Thymus (tissue), 14 donors: ENCODE measurements at places on chromosomes 6 and 20. TPM values are rescaled to one million over a fixed set of nuclear protein-coding genes. Genes with fewer than 3 reads are reported as not detected.

The STX16 gene
- 97.9 TPM for polyA plus RNA-seq

DNA sequence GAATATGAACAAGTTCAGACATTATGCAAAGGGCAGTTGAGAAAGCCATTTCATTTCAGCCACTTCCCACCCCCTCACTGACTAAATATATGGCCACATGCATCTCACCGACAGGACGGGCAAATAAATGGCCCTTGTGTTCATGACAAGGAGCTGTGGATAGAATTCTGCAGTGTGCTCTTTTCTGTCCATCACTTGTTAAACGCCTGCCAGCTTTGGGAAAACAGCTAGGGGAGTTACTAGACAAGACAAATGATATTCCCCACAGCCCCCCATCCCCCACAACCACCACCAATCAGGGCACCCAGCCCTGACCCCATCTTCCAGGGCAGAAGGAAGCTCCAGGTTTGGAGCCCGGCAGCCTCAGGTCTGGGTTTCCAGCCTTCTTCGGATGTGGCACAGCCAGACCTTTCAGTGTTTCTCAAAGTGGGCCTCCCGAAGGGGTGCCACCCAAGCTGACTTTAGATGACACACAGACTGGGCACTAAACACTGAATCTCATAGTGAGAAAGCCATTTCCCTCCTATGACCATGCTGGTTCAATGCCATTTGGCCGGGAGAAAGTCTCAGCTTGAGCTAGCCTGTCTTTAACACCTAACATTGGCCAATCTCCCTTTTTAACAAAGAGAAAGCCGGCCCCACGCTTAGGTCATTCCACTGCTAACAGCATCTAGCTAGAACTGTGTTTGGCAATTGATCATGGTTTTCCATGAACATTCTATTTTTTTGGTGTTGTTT is 4.0 kb upstream of the RIPOR3 start:
- H3K27ac ChIP-seq: no peak overlapping the region
- no peak overlapping the region for H3K4me3 ChIP-seq
- no peaks in the 10 kb centered on the region for H3K4me1 ChIP-seq
- H3K27me3 ChIP-seq: peaks cover 34% of the 10 kb centered on the region
- no peak for DNase-seq

GRCh38 chr20:23122321-23122720 is 36.2 kb upstream of the CD93 start:
- no peak overlapping the region for H3K4me3 ChIP-seq
- H3K36me3 ChIP-seq: no peaks in the 10 kb centered on the region
- H3K27me3 ChIP-seq: no peaks in the 10 kb centered on the region
- peaks cover 5% of the 10 kb centered on the region for H3K4me1 ChIP-seq

DNA sequence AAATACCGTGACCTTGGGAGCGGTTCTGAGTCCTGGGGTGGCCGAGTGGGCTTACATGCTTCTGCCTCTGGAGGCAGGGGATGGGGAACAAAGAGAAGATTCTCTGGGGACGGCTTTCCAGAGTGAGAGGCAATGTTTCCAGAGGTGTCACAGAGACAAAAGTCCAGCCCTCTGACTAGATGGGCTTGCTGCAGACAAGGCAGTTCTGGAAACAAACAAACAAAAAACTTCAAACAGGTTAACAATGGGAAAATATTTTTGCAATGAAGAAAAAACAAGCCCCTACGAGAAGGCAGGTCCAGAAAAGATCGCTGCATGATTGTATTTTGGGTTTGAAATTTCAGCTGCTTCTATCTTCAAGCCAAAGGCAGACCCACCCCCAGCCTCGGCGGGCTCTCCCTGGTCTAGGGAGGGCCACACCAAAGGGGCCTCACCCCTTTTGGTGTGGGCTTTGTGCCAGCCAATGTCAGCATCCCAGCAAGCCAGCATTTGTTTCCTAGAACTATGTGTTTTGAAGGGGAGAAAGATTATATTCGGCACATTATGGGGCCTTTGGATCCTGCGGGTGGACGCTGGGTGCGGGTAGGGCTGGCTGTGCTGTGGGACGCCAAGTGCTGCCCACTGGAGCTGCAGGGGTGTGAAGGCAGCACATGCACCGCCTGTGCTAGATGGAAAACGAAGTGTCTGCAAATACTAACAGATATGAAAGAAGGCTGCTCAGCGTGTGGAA is 42.9 kb downstream of the RIOK1 start:
- H3K36me3 ChIP-seq: no peaks in the 10 kb centered on the region
- no peaks in the 10 kb centered on the region for H3K27me3 ChIP-seq
- no peak for DNase-seq
- H3K27ac ChIP-seq: peak overlapping the region; percentile 71
- no peak overlapping the region for H3K4me3 ChIP-seq

DNA sequence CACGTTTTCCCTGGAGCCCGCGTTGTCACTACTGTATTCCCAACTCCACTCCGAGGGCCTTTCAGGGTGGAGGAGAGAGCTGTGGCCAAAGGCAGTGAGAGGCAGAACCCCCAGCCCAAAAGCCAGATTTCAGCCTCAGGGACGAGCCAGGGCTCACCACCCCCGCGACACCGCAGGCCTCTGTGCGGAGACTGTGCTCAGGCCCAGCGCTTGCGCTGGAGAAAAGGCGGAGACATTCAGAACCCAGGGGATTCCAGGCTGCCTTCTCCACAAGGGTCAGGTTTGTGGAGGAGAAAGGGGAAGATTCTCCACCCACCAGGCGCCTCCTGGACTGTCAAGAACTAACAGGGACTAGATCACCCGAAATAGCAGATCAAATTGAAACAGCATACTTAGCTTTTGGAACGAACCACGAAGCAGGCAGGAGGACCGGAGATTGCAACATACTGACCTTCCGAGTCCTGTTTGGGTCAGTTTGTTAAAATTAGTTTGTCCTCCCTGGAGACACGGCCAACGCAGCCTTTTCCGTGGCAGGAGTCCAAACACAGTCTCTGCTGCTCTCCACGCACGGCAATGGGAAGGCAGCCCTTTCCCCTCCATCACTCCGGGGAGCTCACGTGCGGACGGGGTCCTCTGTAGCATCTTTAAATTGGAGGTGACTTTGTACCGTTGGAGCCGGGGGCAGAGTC is 14.4 kb downstream of the DLL1 start:
- no peaks in the 10 kb centered on the region for H3K36me3 ChIP-seq
- peaks cover 10% of the 10 kb centered on the region for H3K27me3 ChIP-seq
- no peak overlapping the region for H3K27ac ChIP-seq
- peaks cover 8% of the 10 kb centered on the region for H3K4me1 ChIP-seq
- H3K4me3 ChIP-seq: no peak overlapping the region

- DNase-seq: no peak
- H3K4me1 ChIP-seq: no peaks in the 10 kb centered on the region
- no peak overlapping the region for H3K4me3 ChIP-seq
- H3K27ac ChIP-seq: no peak overlapping the region
Measured at GRCh38 chr6:114892211-114892610, 549.4 kb upstream of the HS3ST5 start.

DNA sequence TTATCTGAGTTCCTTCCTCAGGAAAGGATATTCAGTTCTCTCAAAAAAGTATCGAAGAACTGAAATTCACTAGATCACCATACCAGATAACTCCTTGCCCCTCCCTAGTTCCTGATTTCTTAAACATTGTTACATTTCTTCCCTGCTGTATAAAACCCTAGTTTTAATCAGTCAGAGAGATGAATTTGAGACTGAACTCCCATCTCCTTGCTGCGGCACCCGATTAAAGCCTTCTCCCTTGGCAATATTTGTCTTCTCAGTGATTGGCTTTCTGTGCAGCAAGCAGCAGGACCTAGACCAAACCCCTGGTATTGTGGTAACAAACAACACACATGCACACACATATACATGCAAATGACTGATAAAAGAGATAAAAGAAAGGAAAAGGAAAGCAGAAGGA is 1364.6 kb upstream of the GJE1 start:
- no peaks in the 10 kb centered on the region for H3K27me3 ChIP-seq
- H3K4me1 ChIP-seq: no peaks in the 10 kb centered on the region
- no peaks in the 10 kb centered on the region for H3K36me3 ChIP-seq
- DNase-seq: no peak

DNA sequence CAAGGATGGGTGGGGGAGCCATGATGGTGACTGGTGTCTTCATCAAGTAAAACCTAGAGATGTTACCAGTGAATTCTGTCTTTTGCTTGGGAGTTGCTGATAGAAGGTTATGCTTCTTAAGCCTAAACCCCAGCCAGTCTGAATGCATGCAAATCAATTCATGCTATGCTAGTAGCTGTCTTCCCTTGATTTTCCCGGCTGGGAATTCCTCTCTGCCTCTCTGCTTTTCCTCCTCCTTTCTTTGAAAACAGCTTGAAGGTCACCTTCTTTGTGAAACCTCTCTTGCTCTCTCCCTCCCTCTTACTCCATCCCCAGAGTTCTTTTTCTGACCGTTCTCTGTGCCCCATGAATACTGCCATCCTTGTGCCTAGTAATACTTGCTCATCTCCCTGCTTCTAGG is 58.9 kb downstream of the TMEM200A start:
- H3K36me3 ChIP-seq: no peaks in the 10 kb centered on the region
- no peaks in the 10 kb centered on the region for H3K4me1 ChIP-seq
- H3K4me3 ChIP-seq: no peak overlapping the region

DNA sequence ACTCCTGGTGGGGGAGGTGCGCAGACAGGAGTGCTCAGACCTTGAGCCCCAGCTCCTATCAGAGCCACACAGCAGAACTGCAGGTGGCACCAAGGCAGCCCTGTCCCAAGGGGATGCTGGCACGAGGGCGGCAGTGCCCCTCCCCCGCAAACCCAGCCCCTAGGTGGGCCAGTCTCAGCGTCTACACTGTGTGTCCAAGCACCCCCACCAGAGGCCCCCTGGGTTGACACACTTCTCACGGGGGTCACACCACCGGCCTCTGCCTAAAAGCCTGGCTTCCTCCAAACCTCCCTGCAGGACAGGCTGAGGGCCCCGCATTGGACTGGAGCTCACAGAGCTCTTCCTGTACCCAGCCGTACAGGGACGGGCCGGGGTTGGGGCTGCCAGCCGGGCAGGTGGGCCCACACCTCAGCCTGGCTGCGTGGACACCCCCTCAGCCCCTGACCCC is 8.1 kb downstream of the SLC2A4RG start:
- no peaks in the 10 kb centered on the region for H3K27me3 ChIP-seq
- no peak overlapping the region for H3K27ac ChIP-seq
- DNase-seq: no peak
- peaks cover 10% of the 10 kb centered on the region for H3K36me3 ChIP-seq

GRCh38 chr6:31622684-31623091 is 2.2 kb downstream of the PRRC2A start:
- H3K27me3 ChIP-seq: no peaks in the 10 kb centered on the region
- H3K27ac ChIP-seq: no peak overlapping the region
- H3K36me3 ChIP-seq: peaks cover 58% of the 10 kb centered on the region
- no peak overlapping the region for H3K4me3 ChIP-seq

- DNase-seq: no peak
- no peaks in the 10 kb centered on the region for H3K4me1 ChIP-seq
- no peaks in the 10 kb centered on the region for H3K27me3 ChIP-seq
- no peaks in the 10 kb centered on the region for H3K36me3 ChIP-seq
- no peak overlapping the region for H3K27ac ChIP-seq
Measured at GRCh38 chr20:20084296-20084752, 32.0 kb downstream of the CFAP61 start.

- H3K27me3 ChIP-seq: no peaks in the 10 kb centered on the region
- H3K36me3 ChIP-seq: no peaks in the 10 kb centered on the region
- no peak overlapping the region for H3K4me3 ChIP-seq
- no peak overlapping the region for H3K27ac ChIP-seq
- DNase-seq: no peak
Measured at GRCh38 chr6:129882510-129883023, 21.5 kb upstream of the TMEM244 start.

DNA sequence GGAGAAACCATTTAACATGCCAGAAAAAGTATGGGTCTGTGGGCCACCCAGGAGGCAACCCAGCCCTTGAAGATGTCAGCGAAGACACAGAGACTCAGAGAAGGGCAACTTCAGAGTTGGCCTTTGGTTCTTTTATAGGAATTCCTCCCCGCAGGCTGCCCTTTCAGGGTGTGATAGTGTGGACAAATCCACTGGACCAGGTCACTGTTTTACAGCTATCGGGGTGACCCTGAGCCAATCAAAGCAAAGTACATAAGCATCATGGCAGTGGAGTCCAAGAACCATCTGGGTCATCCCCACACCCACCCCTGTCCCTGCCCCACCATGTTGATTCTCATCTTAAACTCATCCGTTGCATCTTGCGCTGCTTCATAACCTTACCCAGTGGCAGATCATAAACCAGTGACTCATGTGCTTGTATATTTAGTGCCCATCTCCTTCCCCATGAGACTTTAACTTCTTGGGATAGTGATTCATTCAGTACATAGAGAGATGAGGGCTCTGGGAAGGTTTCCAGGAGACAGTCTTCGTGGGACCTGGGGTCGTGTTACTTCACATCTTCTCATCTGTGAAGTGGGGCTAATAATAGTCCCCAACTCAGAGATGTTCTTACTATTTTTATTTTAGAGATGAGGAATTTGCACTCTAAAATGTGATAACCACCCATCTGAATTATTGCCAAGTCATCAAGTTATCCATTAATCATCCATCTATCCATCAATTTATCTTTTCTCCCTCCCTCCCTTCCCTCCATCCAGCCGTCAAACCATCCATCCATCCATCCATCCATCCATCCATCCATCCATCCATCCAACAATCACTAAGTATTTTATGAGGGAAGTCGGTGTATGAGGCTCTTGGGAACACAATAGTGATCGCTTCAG is 51.0 kb downstream of the EDN3 start:
- no peaks in the 10 kb centered on the region for H3K4me1 ChIP-seq
- H3K4me3 ChIP-seq: no peak overlapping the region
- no peak overlapping the region for H3K27ac ChIP-seq
- no peaks in the 10 kb centered on the region for H3K36me3 ChIP-seq

GRCh38 chr6:1004885-1005630 is 306.8 kb upstream of the FOXQ1 start:
- DNase-seq: no peak
- H3K27ac ChIP-seq: no peak overlapping the region
- no peaks in the 10 kb centered on the region for H3K27me3 ChIP-seq
- H3K36me3 ChIP-seq: no peaks in the 10 kb centered on the region
- no peaks in the 10 kb centered on the region for H3K4me1 ChIP-seq

DNA sequence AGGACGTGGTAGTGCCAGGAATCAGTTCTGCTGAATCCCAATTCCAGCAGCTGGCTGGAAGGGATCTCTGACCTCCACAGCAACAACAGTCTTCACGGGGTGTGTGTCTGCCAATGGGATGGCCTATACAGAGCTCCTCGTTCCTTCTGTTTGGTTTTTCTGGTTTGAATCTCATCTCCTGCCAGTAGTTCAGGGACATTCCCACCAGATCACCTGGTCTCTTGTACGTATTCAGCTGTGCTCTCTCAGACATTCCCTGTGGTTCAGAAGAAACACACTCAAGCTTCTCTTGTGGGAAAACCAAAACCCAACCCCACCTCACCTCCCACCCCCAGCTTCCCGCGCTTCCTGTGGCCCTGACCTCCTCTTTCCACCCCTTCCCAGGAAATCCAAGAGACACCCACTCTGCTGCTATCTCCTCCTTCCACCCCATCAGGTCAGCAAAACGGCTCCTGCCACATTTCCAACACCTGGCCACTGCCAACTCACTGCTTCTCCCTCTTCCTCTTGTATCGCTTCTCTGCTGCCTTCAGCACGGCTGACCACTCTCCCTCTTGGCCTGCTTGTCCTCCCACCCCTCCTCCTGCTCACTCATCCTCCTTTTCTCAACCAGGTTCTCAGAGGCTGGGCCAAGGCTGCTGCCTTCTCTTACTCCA is 63.3 kb upstream of the PTGIS start:
- H3K36me3 ChIP-seq: peaks cover 6% of the 10 kb centered on the region
- H3K27me3 ChIP-seq: no peaks in the 10 kb centered on the region
- DNase-seq: no peak
- no peak overlapping the region for H3K4me3 ChIP-seq
- H3K27ac ChIP-seq: peak overlapping the region; percentile 37
- peaks cover 7% of the 10 kb centered on the region for H3K4me1 ChIP-seq

- no peak overlapping the region for H3K4me3 ChIP-seq
- no peak overlapping the region for H3K27ac ChIP-seq
- DNase-seq: no peak
- H3K36me3 ChIP-seq: no peaks in the 10 kb centered on the region
- H3K4me1 ChIP-seq: no peaks in the 10 kb centered on the region
Measured at GRCh38 chr6:1238040-1238439, 73.9 kb upstream of the FOXQ1 start.
